ENCODE measurements at places on chromosomes 6 and 20. TPM values are rescaled to one million over a fixed set of nuclear protein-coding genes. Genes with fewer than 3 reads are reported as not detected.
A peak's percentile ranks its signal among the peaks of the same experiment; 100 is the strongest.

TAF8 gene
- 26.2 TPM for total RNA-seq

DLK2 gene
- total RNA-seq, result 0.38 TPM

DEFB127 gene
- not detected for total RNA-seq

GRCh38 chr6:84050408-84050807, 16.8 kb downstream of the MRAP2 start:
- no peak overlapping the region for H3K4me3 ChIP-seq
- DNase-seq, result no peak
- H3K36me3 ChIP-seq, result no peaks in the 10 kb centered on the region
- no peaks in the 10 kb centered on the region for H3K27me3 ChIP-seq
- H3K27ac ChIP-seq, result no peak overlapping the region

KCNQ5 gene
- 5.0 TPM for total RNA-seq

DNA sequence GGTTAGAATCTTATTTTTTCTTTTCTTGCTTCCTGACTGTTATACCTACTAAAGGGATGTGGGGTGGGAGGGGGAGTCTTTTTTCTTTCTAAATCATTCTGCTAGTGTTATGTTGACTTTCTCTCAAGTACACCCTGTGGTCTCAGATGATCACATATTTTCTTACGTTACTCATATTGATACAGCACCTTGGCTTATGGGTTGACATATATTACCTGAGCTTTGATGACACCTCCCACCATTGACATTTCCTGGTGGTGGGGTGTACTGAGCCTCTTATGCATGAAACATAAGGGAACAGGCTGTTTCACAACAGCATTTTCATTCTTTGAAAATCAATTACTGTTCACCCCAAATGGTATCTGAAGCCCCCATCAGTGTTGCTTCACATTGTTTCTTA, 169.8 kb downstream of the MMS22L start:
- H3K36me3 ChIP-seq, result no peaks in the 10 kb centered on the region
- no peak for DNase-seq
- H3K27me3 ChIP-seq, result no peaks in the 10 kb centered on the region
- no peak overlapping the region for H3K4me3 ChIP-seq
- no peak overlapping the region for H3K27ac ChIP-seq

- no peaks in the 10 kb centered on the region for H3K27me3 ChIP-seq
- no peak overlapping the region for H3K4me3 ChIP-seq
- peaks cover 19% of the 10 kb centered on the region for H3K36me3 ChIP-seq
- no peak for DNase-seq
- no peaks in the 10 kb centered on the region for H3K4me1 ChIP-seq
- no peak overlapping the region for H3K27ac ChIP-seq
Observed at GRCh38 chr20:34426026-34426425, 63.0 kb downstream of the ITCH start.

DNA sequence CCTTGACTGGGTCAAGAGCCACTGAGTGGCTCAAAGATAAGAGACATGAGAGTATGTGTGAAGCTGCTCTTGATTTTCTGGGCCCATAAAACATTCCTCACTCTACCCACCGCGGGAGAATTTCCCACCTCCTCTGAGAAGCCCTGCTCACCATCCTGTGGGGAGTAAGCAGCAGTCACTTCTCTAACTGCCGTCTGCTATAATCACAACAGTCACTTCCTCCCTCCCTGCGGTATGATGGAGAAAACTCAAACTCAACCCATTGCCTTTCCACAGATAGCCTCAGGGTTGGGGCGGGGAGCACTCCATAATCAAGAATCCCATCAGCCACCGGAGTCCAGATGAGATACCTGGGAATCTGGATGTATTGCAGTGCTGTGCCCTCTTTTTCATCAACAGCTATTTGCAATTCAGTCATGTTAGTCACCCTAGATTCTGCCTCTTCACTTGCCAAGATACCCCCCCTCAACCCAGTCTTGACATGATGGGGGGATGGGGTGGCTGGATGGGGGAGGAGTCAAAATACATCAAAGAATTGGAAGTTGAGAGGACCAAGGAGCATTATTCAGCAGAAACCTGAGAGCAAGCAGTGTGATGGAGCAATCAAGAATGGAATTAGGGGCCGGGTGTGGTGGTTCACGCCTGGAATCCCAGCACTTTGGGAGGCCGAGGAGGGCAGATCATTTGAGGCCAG, 5.1 kb downstream of the MOCS1 start:
- H3K4me3 ChIP-seq, result no peak overlapping the region
- no peaks in the 10 kb centered on the region for H3K4me1 ChIP-seq
- peaks cover 3% of the 10 kb centered on the region for H3K27me3 ChIP-seq
- H3K27ac ChIP-seq, result no peak overlapping the region
- H3K36me3 ChIP-seq, result no peaks in the 10 kb centered on the region
- no peak for DNase-seq

- H3K4me3 ChIP-seq, result no peak overlapping the region
- no peaks in the 10 kb centered on the region for H3K36me3 ChIP-seq
Observed at GRCh38 chr20:3115190-3116107, 30.9 kb upstream of the AVP start.

DNA sequence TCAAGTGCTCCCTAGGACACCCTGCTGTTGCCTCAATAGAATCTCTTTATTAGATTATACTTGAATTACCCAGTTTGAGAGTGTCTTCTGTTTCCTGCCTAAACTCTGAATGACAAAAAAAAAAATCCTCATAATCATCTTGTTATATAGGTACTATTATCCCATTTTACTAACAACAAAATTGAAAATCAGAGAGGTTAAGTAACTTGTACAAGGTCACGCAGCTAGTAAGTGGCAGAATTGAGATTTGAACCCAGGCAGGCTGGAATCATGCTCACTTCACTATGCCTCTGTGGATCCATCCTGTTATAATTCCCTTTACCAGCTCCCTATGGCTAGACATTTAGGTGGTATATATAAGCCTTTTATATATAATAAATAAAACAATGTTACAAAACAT, 36.6 kb upstream of the UBR2 start:
- no peak for DNase-seq
- no peaks in the 10 kb centered on the region for H3K36me3 ChIP-seq
- H3K4me3 ChIP-seq, result no peak overlapping the region
- no peaks in the 10 kb centered on the region for H3K27me3 ChIP-seq

LRRN4 gene
- not detected for total RNA-seq

CLPSL2 gene
- 1.3 TPM for total RNA-seq

DNA sequence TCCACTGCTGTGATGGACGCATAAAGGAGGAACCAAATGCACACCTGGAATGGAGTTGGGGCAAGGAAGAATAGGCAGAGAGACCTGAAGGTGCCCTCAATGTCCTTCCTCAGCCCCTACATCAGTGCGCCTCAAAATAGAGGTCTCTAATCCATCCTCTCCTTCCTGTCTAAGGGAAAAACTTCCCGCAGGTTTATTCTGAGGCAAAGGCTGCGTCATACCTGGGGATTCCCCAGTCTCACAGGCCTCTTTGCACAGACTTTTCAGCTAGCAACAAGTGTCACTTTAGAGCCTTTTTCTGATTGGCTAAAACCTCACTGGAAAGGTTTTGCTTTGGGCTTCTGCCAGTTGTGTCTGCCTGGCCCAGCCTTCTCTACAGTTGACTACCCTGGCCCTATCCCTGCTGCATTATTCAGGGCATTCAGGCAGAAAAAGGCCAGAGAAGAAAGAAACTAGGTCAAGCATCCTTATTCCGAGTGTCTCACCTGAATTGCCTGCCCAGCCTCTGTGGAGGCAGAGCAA, 1.8 kb upstream of the HLA-DQB1 start:
- no peak overlapping the region for H3K4me3 ChIP-seq
- no peaks in the 10 kb centered on the region for H3K27me3 ChIP-seq
- DNase-seq, result peak; percentile 95
- H3K27ac ChIP-seq, result peak overlapping the region; percentile 92
- no peaks in the 10 kb centered on the region for H3K36me3 ChIP-seq
